ENCODE measurements at places on chromosomes 2 and 18.

DNA sequence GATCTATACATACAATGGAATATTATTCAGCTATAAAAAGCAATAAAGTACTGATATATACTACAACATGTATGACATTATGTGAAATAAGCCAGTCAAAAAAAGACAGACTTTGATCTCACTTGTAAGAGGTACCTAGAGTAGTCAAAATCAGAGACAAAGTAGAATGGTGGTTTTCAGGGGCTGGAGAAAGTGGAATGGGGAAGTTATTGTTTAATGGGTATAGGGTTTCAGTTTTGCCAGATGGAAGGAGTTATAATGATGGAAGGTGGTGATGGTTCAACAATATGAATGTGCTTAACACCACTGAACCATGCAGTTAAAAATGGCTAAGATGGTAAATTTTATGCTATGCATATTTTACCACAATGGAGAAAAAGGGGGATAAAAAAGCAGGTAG is 6.3 kb downstream of the COBLL1 start:
- DNase-seq = no peak

GRCh38 chr2:24617424-24617823 is 126.4 kb downstream of the NCOA1 start:
- no peak for DNase-seq

GRCh38 chr2:176151442-176152287 is at the start of gene HOXD4:
HOXD4 (plus strand) TSS chr2:176151550; CDS start chr2:176151634, 84 bp downstream.
- no peak for DNase-seq

DNA sequence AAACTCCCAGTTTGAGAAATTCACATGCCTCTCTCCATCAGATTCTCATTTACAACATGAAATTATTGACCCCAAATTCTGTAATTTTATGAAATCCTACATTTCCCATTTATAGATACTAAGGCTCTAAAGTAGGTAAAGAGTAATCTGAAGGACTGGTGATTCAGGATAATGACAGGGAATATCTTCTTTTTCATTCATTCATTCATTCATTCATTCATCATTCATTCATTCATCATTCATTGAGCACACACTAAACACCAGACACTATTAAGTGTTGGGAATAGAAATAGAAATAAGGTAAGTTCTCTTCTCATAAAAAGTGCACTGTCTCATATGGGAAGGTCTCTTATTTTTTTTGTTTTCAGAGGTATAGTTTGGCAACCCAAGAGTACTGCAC is 116.9 kb downstream of the TGIF1 start:
- DNase-seq = no peak

DNA sequence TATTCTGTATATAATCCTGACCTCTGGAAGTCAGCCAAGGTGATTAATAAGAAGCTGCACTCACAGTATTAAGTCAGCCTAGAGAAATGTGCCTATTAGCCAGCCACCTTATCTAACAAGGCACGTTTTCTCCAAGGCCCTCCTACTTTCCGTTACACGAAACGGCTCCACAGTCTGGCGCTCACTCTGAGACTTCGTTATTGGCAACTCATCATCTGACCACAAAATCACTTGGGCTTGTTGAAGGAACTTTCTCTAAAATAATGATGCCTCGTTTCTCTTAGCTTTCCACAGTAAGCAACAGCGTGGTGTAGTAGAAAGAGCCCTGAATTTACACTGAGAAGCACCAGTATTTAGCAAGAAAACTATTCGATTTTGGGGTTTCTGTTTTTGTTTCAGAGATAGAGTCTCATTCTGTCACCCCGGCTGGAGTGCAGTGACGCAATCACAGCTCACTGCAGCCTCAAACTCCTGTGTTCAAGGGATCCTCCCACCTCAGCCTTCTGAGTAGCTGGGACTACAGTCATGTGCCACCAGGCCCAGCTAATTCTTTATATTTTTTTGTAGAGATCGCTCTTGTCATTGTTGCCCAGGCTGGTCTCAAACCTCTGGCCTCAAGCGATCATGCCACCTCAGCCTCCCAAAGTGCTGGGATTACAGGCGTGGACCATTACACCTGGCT is 53.6 kb upstream of the SLC14A1 start:
- DNase-seq = no peak

DNA sequence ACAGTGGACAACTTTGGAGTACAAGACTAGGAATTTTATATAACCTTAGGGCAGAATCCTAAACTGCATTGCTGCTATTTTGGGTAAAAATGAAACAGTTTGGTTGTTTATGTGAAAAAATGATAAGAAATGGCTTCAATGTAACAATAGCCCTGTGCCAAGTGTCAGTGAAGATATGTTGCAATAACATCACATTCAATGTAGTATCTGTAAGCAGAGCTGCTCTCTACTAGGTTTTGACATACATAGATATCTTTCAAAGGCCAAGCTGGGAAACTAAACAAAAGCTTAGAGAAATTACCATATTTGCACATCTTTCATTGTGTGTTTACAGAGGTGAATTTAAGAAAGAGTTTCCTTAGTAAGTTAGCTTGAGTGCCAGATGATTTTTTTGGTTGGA is 135.0 kb upstream of the DOK6 start:
- DNase-seq = no peak

DNA sequence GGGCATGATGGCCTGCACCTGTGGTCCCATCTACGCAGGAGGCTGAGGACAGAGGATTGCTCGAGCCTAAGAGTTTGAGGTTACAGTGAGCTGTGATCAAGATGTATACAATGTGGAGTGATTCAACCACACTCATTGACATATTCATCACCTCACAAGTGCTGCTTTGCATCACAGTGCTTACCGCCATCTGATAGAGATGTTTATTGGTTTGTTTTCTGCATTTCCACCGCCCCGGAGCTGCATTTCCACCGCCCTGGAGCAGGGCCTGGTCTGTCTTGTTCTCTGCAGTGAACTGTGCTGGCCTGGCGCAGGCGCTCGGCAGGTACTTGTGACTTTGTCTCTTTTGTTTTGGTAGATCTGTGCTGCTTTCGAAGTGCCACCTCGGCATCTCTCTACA is 96.0 kb downstream of the SMAD7 start:
- no peak for DNase-seq

DNA sequence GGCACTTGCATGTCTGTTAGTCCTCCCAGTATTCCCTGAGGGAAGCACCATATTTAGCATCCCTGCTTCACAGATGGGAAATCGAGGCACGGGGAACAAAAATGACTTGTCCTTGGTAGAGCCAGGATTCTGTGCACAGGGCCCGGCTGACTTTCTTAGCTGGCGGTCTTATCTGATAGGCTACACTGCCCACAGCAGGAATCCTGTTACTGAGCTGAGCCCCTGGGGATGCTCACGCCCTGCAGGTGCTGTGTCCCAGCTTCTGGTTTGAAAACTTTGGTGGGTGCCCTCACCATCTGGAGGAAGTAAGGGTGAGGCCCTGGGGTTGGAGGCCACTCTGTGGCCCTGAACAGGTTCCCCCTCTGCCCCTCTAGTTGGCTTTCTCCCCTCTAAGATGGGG is 68.4 kb upstream of the MCFD2 start:
- no peak for DNase-seq

GRCh38 chr2:227482638-227483340 is 10.8 kb downstream of the AGFG1 start:
- DNase-seq = no peak

- no peak for DNase-seq
Measured at GRCh38 chr18:346600-346999, 78.8 kb upstream of the THOC1 start.

DNA sequence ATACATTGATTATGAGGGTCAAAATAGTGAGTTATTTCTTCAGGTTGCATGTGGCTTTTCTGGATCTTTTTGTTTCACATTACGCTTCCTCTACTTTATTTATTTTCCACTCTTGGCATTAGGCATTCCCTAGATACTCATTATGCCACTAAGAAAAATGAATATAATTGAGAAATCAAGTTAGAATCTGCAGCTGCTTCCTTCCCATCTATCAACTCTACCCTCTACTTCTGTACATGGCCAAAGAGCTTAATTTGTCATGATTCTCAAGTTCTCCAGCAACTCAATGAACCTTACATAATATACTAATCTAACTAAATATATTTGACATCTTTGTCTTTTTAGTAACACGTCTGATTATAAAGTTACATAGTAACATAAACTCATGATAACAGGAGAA is 598.1 kb upstream of the LRRTM4 start:
- DNase-seq = no peak

GRCh38 chr2:64166637-64167420 is 22.6 kb upstream of the PELI1 start:
- DNase-seq = no peak

- DNase-seq = peak; percentile 94
Measured at GRCh38 chr2:173159791-173160463, 84.3 kb downstream of the MAP3K20 start.

DNA sequence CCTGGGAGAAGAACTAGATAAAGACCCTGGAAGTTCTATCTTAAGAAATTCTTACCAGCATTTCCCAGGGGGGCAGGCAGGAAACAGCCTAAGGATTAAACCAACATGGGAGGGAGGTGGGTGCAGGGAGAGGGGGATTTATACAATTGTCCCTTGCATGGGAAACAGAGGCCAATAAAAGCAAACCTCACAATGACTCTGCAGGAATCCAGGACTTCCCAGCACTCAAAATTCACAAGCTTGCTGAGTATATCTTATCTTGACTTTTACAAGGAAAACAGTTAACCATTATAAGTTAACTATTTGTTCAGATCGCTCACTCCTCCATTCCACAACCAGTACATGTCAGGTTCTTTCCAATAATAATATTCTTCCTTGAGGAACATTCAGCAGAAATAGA is 241.3 kb downstream of the MREG start:
- DNase-seq = peak; percentile 70
